ENCODE measurements at places on chromosomes 7 and 10.
A peak's percentile ranks its signal among the peaks of the same experiment; 100 is the strongest.

DNA sequence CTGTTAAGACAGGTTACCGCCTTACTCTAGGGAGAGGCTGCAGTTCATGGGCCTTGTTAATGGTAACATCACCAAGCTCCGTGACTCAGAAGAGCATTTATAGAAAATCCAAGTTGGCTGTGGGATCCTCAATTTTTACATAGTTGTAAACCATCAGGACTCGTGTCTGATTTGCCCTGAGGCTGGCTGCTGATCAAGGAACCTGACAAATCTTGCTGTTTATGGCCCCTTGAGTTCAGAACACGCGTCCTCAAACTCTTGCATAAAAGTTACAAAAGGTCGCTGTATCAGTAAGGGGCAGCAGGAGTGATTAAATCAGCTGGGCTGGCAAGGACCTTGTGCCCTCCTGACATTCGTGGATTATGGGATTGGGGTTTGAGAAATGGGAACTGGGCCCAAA is 4.6 kb downstream of the SLC13A4 start:
- no peak for DNase-seq

- DNase-seq, result no peak
Measured at GRCh38 chr7:14888962-14889361, 13.6 kb downstream of the DGKB start.

- DNase-seq, result no peak
Measured at GRCh38 chr7:112495156-112495788, 14.5 kb downstream of the LSMEM1 start.

DNA sequence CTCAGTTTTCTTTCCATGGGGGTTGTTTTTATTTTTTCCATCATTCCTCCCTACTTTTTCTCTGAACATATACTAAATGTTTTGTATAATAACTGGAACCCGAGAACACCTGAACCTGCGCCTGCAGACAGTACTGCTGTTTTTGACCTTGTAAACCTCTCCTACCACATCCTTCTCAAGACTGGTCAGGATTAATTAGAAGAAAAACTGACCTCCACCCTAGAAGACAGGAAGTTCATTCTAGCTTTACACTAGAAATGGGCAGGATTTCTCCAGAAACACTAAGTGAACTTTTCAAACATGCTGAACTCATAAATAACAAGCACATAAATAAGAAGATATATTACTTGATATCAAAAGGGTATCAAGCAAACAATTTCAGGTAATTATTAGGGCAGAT is 751 bp upstream of the HYCC1 start:
- no peak for DNase-seq

DNA sequence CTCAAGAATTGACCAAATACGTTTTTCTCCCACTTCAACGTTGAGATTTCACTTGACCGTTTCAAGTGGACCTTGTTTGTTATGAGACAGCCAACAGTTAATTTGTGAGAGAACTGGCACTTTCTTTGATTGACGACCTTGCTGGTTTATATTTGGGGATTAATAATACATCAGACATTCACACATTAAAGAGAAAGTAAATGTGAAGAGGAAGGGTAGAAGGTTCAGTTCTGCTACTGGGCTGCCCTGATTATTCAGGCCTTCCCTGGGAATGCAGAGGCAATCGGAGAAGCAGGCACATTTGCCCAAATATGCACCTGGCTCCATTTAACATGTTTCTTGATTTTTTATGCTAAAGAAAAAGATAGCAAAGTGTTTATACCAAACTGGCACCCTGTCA is 114.1 kb downstream of the POU6F2 start:
- no peak for DNase-seq

- no peak for DNase-seq
Measured at GRCh38 chr7:83149466-83149865, 13.2 kb downstream of the PCLO start.

- no peak for DNase-seq
Measured at GRCh38 chr7:106392590-106392989, 107.8 kb upstream of the NAMPT start.

DNA sequence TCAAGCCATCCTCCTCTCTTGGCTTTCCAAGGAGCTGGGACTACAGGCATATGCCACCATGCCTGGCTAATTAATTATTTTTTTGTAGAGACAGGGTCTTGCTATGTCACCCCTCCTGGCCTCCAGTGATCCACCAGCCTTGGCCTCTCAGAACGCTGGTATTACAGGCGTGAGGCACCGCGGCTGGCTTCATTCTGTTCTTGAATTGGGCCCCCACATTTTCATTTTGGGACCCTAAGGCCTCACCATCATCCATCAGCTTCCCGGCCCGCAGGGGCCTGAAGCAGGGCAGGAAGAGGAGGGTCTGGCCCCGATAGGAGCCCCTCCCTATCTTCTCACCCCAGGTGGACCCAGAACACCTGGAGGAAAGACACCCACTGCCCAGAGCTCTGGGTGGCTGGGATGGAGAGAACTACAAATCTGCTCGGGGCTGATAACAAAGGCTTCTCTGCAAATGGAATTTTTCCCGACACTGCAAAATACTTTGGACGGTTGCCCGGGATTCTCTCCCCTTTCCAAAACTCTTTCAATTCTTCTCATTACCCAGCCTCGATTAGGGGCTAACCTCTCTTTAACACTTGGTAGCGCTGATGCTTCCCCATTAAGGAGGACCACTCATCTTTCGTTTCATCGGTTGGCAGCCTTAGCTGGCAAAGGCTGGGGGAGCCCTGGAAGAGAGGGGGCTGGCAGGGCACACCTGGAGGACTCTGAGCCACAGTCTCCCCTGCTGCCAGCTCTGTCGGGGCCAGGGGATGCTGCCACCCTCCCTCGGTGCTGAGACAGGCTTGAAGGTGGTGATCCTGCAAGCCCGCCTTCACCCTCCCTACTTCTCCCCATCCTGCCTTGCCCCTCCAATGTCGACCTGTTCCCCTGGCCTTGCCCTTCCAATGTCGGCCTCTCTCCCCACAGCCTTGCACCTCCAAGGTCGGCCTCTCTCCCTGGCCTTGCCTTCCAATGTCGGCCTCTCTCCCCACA is 81.0 kb upstream of the GNA12 start:
- no peak for DNase-seq

DNA sequence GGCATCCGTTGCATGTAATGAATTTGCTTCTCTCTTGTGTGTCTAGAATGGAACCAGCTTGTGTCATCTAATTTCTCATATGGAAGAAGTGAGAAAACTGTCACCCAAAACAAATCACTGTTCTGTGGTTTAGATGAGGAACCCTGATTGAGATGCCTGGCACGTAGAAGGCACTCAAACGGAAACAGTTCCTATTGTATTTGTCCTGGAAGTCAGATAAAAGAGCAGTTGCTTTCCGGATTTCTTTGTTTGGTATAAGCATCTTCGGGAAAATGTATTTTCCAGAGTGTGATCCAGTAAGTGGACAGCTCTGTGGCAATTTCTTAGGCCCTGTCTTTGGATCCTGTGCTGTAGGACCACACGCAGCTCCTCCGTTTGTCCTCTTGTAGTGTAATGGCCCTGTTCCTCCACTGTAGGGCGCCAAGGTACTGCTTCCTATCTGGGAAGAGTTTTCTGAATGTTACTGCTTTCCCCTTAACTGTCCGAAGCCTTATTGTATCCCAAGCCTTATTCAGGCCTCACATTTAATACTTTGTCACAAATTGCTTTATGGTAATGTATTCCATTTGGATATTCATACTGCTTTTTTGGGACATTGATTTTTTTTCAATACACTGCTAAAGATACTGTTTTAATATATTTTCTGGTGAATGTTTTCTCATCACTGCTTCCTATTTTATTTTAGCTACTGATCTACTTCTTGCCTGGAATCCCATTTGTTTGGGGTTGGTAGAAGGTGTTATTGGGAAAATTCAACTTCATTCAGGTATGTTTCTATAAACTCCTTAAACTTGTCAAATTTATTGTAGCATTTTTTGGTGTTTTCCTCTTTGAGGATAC is 24.8 kb downstream of the INPP5F start:
- peak; percentile 71 for DNase-seq

- DNase-seq, result no peak
Measured at GRCh38 chr10:95337423-95338160, 46.8 kb upstream of the PDLIM1 start.

- DNase-seq, result no peak
Measured at GRCh38 chr10:70067586-70067985, 14.9 kb downstream of the MACROH2A2 start.

GRCh38 chr10:75540981-75541380 is 109.6 kb downstream of the LRMDA start:
- DNase-seq, result no peak

- no peak for DNase-seq
Measured at GRCh38 chr10:14705548-14706230, 69.0 kb downstream of the FAM107B start.

DNA sequence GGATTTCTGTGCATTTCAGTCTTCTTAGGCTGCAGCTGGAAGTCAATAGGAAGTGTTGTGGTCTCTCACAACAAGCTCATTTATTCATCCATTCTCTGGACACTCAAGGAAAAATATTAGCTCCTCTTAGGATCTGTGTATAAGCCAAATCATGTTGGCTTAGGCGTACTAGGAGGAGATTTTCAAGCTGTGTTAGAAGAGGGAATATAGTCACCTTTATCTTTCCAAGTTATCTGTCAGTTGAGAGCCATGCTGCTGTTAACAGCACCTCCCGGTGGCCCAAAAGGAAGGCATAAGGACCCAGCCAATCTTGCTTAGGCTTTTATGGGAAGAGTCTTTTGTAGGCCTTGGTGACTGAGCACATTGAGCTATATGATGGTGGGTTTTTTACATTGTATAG is 220.0 kb downstream of the LRMDA start:
- DNase-seq, result no peak

DNA sequence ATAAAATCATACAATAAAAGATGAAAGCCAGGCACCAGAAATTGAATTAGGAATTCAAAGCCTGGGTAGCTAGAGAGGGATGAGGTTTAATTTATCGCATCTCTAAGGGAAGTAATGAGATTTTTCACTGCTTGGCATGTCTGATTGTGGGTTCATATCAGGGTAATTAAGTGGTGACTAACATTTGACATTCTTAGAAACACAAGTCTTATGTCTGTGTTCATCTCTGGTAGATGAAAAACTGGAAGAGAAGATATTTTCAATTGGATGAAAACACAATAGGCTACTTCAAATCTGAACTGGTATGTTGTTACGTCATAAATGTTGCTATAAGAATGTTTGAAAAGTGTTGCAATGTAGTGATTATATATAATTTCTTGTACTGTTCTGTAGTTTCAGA is 36.8 kb upstream of the ARMS2 start:
- no peak for DNase-seq

GRCh38 chr7:106134241-106134640 is 22.1 kb upstream of the SYPL1 start:
- no peak for DNase-seq

- DNase-seq, result no peak
Measured at GRCh38 chr7:140212100-140212881, 35.5 kb upstream of the KDM7A start.

GRCh38 chr10:2933071-2933470 is 134.3 kb upstream of the PFKP start:
- DNase-seq, result no peak

DNA sequence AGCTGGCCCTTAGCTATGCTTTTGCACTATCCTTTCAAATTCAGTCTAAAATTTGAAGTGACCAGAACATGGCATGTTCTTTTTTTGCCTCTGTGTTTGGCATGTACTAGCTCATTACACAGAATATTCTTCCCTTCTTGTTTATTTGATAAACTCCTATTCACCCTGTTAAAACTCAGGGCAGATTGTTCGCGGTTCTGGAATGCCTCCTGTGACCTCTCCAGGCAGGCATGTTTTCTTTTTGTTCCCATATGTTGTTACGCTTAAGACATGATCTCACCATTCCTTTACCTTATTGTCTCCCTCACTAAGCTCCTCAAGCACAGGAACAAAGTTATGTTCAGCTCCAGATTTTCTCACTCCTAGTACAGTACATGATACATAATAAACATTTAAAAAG is 181.7 kb downstream of the CCSER2 start:
- DNase-seq, result no peak

DNA sequence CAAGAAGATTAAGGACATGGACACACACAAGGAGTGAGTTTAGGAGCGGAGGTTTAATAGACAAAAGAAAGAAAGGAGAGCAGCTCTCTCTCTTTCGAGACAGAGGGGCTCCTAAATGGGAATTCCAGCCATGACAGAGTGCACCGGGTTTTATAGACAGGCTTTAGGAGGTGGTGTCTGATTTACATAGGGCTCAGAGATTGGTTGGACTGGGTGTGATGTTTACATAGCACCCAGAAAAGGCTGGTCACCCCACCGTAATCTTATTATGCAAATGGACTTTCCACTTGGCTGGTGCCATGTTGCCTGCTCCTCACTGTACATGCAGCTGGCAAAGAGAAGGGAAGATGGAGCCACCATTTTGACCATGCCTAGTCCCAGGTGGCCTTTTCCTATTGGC is 28.4 kb upstream of the MRC1 start:
- no peak for DNase-seq

- no peak for DNase-seq
Measured at GRCh38 chr7:140898786-140899536, 25.8 kb downstream of the BRAF start.

DNA sequence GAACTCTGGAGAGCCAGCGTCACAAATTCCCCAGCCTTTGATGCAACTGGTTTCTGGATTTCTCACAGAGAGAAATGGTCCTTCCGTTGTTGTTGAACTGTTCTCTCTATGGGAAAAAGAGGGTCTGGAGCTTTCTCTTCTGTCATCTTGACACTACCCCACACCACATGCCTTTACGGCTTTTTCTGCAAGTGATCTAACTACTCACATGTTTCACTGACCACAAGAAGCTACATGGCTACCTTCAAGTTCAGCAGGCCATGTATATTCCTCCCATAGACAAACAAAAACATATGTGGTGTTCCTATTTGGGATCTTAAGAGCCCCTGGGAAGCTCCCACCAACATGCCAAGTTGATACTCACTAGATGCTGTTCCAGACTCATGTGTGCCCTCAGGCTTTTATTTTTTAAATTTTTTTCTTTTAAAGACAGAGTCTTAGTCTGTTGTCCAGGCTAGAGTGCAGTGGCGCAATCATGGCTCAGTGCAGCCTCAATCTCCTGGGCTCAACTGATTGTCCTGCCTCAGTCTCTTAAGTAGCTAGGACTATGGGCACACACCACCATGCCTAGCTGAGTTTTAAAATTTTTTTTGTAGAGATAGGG is 72.0 kb downstream of the RNF216 start:
- no peak for DNase-seq

DNA sequence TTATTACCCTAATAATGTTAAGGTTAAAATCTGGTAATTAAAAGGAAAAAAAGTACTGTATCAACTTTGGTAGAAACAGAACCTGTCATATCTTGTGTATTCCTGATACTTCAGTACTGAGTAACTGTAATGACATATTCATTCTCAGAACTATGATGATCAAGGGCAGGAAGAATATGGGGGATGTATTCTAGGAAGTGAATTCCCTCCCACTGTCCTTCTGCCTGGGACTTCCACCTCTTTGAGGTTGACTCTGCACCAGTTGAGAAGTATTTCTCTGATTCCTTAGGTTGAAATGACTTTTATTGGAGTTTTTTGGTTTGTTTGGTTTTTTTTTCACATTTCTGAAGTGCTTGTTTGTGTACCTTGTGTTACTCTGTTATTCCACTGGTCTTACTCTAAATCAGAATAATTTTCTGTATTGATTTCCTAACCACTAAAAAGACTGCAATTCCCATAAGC is 36.9 kb downstream of the WASL start:
- DNase-seq, result no peak

GRCh38 chr7:54898659-54899340 is 120.0 kb upstream of the EGFR start:
- DNase-seq, result no peak

- no peak for DNase-seq
Measured at GRCh38 chr10:79166741-79167140, 98.0 kb downstream of the ZMIZ1 start.

GRCh38 chr7:3057066-3057420 is 13.4 kb upstream of the CARD11 start:
- DNase-seq, result no peak

GRCh38 chr7:94111009-94111408 is 106.9 kb upstream of the BET1 start:
- DNase-seq, result no peak
